ENCODE measurements at places on chromosomes 1 and 21. TPM values are rescaled to one million over a fixed set of nuclear protein-coding genes. Genes with fewer than 3 reads are reported as not detected.

GRCh38 chr21:28334407-28334806, 658.3 kb downstream of the LTN1 start:
- H3K4me3 ChIP-seq, result no peak overlapping the region
- no peaks in the 10 kb centered on the region for H3K27me3 ChIP-seq
- H3K27ac ChIP-seq, result no peak overlapping the region

DNA sequence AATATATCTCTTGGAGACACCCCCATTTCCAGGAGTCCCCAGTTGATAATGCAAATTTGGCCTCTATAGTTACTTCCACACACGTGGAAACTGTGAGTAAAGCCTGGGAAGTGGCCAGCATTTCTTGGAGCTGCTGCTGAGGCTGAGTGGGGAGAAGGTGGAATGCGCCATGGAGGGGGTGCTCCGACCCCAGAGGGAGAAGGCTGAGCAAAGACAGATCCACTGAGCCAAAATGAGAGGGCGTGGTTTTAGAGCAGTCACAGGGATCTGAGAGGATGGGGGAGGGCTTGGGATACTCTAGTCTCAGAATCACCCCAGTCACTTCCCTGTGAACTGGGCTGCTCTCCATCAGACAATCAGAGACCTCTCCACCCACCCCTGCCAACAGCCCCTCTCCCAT, 38.7 kb downstream of the TRIM62 start:
- no peak for DNase-seq
- H3K36me3 ChIP-seq, result peaks cover 4% of the 10 kb centered on the region
- no peak overlapping the region for H3K27ac ChIP-seq
- H3K4me3 ChIP-seq, result no peak overlapping the region

DNA sequence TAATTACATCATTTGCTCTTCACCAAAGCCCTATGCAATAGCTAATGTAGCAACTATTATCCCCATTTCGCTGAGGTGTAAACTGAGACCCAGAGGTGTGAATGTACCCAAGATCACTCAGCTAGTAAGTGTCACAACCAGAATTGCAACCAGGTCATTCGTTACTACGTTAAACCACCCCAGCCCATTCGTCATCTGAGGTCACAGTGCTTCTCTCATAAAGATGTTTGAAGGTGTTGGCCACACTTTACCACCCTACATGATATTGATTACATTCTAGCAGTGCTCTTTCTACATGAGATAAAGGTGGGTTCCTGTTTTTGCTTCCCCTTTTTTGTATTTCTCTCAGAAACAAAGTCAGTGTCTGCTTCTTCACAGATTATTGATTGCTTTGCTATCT, 195.3 kb downstream of the ZBTB18 start:
- H3K36me3 ChIP-seq, result no peaks in the 10 kb centered on the region
- H3K4me3 ChIP-seq, result no peak overlapping the region
- DNase-seq, result no peak
- no peaks in the 10 kb centered on the region for H3K27me3 ChIP-seq
- peaks cover 6% of the 10 kb centered on the region for H3K4me1 ChIP-seq

GRCh38 chr21:27388825-27389224, 421.9 kb upstream of the ADAMTS5 start:
- H3K4me1 ChIP-seq, result no peaks in the 10 kb centered on the region
- no peak overlapping the region for H3K4me3 ChIP-seq
- no peaks in the 10 kb centered on the region for H3K36me3 ChIP-seq

- no peaks in the 10 kb centered on the region for H3K36me3 ChIP-seq
- no peak overlapping the region for H3K4me3 ChIP-seq
- H3K27me3 ChIP-seq, result no peaks in the 10 kb centered on the region
- no peak overlapping the region for H3K27ac ChIP-seq
- no peaks in the 10 kb centered on the region for H3K4me1 ChIP-seq
Observed at GRCh38 chr21:28547766-28548165, 444.9 kb downstream of the LTN1 start.

- peaks cover 9% of the 10 kb centered on the region for H3K27me3 ChIP-seq
- H3K4me1 ChIP-seq, result peaks cover 4% of the 10 kb centered on the region
- no peak for DNase-seq
- peak overlapping the region; percentile 34 for H3K27ac ChIP-seq
- no peaks in the 10 kb centered on the region for H3K36me3 ChIP-seq
Observed at GRCh38 chr1:224067621-224068457, 46.1 kb upstream of the FBXO28 start.

GRCh38 chr1:200207711-200208126, 180.2 kb downstream of the NR5A2 start:
- H3K36me3 ChIP-seq, result no peaks in the 10 kb centered on the region
- no peak overlapping the region for H3K4me3 ChIP-seq
- no peak overlapping the region for H3K27ac ChIP-seq
- H3K27me3 ChIP-seq, result peaks cover under 1% of the 10 kb centered on the region

DNA sequence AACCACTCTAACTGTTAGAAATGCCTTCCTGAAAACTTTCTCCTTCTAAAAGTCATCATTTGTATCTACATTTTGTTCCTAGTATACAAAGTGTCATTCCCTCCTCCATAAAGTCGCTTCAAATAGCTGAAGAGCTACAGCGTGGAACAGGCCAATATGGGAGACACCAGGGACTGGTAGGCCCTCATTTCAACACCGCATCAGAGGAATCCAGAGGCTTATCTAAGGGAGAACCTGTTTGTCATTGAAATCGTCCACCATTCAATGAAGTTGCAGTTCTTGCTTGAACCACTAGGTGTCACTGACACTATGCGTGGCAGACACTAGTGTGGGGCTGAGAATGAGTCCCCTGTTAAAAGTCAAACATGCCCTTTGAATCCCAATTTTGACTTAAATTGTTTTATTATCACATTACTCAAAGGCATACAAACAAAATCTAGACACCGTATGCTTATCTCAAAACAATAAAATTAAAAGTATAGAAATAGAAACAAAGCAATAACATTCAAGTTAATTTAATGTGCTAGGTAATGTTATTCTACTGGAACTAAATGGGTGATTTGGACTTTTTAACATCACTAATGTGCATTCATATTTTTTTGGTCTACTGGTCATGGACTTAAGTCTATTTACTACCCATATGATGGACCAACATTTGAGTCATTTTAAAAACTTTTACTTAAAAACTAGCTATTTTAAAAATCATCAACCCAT, 182.3 kb downstream of the FCRL5 start:
- H3K36me3 ChIP-seq, result no peaks in the 10 kb centered on the region
- no peak overlapping the region for H3K27ac ChIP-seq
- peak; percentile 54 for DNase-seq
- H3K27me3 ChIP-seq, result peaks cover 4% of the 10 kb centered on the region

- no peak for DNase-seq
- H3K36me3 ChIP-seq, result no peaks in the 10 kb centered on the region
- H3K4me1 ChIP-seq, result peaks cover 1% of the 10 kb centered on the region
- H3K4me3 ChIP-seq, result no peak overlapping the region
- H3K27ac ChIP-seq, result no peak overlapping the region
Observed at GRCh38 chr21:42790520-42791065, 88.7 kb downstream of the WDR4 start.

DNA sequence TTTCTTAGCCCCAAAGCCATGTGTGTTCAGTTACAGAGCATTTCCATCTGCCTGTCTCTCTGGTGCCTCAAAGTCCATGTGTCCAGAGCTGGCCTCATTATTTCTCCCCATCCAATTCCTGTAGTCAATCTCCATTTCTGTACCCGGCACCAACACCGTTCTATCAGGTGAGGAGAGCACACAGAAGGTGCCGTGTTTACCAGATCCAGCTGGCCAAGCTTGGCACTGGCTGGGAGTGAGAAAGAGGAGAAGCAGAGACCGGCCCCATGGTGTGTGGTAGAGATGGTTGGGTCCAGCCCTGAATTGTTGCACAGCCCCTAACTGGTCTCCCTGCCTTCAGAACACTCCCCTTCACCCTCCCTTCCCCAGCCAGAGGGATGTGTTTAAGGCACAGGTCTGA, 7.5 kb upstream of the SSBP3 start:
- no peak for DNase-seq
- H3K4me1 ChIP-seq, result peaks cover 28% of the 10 kb centered on the region
- no peaks in the 10 kb centered on the region for H3K36me3 ChIP-seq
- H3K27me3 ChIP-seq, result peaks cover 6% of the 10 kb centered on the region
- H3K4me3 ChIP-seq, result peak overlapping the region; percentile 46

DNA sequence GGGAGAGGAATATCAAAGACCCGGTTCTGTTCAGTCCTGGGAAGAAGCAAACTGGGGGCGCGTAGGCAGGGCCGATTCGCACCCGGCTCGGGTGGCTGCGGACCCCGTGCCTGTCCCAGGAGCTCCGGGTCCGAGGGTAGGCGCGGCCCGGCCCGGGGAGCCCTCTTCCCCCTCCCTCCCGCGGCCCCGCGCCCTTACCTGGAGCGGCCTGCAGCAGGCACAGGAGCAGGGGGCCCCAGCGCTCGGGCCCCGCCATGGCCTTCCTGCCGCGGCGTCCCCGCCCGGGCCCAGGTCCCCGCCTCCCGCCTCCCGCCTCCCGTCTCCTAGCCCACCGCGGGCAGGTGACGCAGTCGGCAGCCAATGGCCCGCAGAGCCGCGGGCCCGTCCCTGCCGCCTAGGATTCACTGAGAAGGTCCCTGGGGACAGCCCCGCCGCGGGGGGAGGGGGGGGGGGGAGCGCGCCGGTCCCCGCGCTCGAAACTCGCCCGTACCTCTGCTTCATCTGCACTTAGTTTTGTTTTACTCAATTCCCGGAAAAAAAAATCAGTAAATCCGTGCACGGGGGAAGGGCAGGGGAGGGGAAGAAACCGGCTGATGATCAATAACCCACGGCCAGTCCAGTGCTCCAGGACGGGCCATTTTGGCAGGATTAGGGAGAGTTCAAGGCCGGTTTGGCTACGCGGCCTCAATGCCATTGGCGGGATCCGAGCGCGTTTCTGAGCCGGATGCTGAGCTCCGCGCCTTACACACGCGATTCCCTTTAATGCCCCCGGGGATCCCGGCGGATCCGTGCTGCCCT, at the start of gene IFNLR1:
IFNLR1 (minus strand) TSS at position 297 of the 798 bp plus-strand sequence; CDS start at position 256, 41 bp downstream.
- peak; percentile 93 for DNase-seq
- H3K4me3 ChIP-seq, result peak within 1 kb of the TSS; percentile 73
- no peaks in the 10 kb centered on the region for H3K36me3 ChIP-seq
- H3K4me1 ChIP-seq, result peaks cover 47% of the 10 kb centered on the region

GRCh38 chr1:77948841-77949424, 29.9 kb downstream of the FUBP1 start:
- no peak overlapping the region for H3K4me3 ChIP-seq
- H3K36me3 ChIP-seq, result peaks cover 64% of the 10 kb centered on the region
- no peaks in the 10 kb centered on the region for H3K27me3 ChIP-seq

GRCh38 chr21:45110873-45111624, 36.7 kb downstream of the ADARB1 start:
- no peak overlapping the region for H3K4me3 ChIP-seq
- H3K4me1 ChIP-seq, result peaks cover 73% of the 10 kb centered on the region
- H3K36me3 ChIP-seq, result peaks cover 9% of the 10 kb centered on the region

DNA sequence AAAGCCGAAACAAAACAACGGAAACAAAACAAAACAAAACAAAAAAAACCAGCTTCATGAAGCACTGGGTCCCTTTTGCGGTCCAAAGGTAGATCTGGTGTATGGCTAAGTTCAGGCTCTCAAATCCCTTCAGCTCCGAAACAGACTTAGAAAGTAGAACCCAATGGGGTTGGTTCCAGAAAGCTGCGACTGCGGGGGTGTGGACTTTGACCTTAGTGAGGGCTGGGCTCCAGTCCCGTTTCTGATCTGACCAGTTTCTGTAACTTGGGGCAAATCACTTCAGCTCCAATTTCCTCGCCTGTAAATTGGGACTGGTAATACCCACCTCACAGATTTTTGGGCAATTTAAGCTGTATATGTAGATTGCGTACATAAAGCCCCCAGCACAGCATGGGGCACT, 105.2 kb downstream of the ZSCAN20 start:
- no peak overlapping the region for H3K4me3 ChIP-seq
- no peak overlapping the region for H3K27ac ChIP-seq
- H3K27me3 ChIP-seq, result peaks cover 34% of the 10 kb centered on the region
- DNase-seq, result no peak

DNA sequence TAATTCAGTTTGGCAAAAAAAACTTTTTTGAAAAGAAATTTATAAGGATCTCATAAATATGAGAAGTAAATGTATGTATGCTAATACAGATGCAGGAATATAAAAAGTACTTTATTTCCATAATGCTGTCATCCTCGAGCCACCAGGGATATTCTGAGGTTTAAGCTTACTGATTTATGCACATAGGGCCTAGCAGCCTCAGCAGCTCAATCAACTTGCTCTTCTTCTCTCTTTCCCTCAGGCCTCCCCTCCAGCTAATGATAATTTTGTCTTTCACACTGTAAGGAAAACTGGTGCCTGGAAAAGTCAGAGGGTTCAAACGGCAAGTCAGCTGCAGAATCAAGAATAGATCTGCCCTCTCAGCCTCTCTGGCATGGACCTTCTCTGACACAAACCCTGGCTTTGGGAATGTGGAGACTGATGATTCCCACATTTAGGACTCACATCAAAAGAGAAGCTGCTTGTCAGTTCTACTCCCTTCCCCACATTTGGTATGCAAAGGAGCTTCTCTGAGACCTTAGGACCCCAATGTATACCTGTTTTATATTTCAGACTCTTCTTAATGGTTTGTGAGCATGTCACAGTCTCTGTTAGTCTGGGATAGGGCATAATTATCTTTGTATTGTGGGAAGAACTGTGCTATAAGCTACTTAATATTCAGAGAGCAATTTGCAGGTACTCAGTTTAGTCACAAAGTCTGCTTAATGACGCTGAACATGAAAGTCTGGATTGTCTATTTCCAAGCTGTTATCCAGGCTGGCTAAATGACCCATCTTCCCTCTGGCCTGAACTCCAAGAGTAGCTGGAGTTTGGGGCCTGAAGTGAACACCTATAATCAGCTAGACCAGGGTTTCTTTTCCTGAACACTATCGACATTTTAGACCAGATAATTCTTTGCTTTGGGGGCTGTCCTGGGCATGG, 52.1 kb upstream of the DIPK1A start:
- peaks cover 3% of the 10 kb centered on the region for H3K27me3 ChIP-seq
- H3K4me1 ChIP-seq, result no peaks in the 10 kb centered on the region
- no peak overlapping the region for H3K4me3 ChIP-seq
- no peaks in the 10 kb centered on the region for H3K36me3 ChIP-seq

- no peak overlapping the region for H3K4me3 ChIP-seq
- H3K36me3 ChIP-seq, result no peaks in the 10 kb centered on the region
- DNase-seq, result no peak
- H3K4me1 ChIP-seq, result no peaks in the 10 kb centered on the region
- H3K27ac ChIP-seq, result no peak overlapping the region
- H3K27me3 ChIP-seq, result peaks cover 2% of the 10 kb centered on the region
Observed at GRCh38 chr1:158043232-158043631, 49.8 kb downstream of the KIRREL1 start.

Gene PODN
- total RNA-seq, result not detected

Gene MIXL1
- not detected for total RNA-seq

Gene LEMD1
- total RNA-seq, result 0.79 TPM

Gene NOS1AP
- total RNA-seq, result 0.34 TPM

Gene SLAMF8
- 0.70 TPM for total RNA-seq

Gene PPM1J
- total RNA-seq, result 0.88 TPM

Gene PLA2G4A
- 0.53 TPM for total RNA-seq
